ENCODE measurements at places on chromosomes 3 and 15.

DNA sequence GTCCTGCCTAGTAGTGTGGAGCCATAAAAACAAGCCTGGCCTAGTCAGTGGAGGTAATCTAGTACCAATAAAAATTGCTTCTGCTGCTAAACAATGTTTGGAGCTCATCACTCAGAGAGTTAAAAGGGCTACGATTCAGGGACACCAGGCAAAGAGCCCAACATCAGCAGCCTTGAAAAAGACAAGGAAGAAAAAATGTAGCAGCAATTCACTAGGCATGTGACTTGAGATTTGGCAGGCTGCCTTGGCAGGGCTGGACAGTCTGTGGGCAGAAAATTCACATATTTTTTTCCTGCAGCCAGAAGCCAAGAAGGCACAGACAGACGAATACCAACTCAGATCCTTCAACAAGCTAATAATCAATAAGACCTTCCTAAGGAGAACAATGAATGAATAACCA lies 47.2 kb downstream of the IGSF11 start:
- peak; percentile 9 for DNase-seq

DNA sequence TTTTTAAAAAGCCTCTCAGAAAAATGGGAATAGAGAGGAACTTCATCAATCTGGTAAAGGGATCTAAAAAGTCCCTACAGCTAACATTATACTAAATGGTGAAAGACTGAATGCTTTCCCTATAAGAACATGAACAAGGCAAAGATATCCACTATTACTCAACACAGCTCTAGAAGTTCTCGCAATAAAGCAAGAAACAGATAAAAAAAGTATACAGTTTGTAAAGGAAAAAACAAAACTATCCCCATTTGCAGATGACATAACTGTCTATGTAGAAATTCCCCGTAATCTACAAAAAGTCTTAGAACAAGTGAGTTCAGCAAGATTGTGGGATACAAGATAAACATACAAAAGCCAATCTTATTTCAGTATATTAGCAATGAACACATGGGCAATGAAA lies 15.4 kb downstream of the EDC3 start:
- DNase-seq, result no peak

DNA sequence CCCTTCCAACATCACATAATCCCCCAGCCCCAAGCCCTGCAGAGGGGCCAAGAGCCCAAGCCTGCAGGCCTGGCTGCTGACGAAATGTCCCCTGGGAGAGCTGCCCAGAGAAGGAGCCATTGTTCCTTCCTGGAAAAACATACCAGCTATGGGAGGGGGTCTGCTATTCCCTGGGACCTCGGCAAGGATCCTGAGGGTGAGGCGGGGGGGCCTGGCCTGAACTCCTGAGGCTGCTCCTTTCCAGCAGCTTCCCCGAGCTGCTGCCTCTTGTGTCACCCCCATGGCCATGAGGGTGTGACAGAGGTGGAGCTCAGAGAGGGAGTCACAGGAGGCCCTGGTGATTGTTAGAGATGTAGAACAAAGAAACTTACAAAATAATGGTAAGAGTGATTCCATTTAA lies 12.9 kb downstream of the LOXL1 start:
- DNase-seq, result no peak

- no peak for DNase-seq
These were observed 13.0 kb downstream of the NIPA2 start for GRCh38 chr15:22851513-22851912.

GRCh38 chr3:4271834-4272233 lies 31.3 kb upstream of the SETMAR start:
- no peak for DNase-seq

DNA sequence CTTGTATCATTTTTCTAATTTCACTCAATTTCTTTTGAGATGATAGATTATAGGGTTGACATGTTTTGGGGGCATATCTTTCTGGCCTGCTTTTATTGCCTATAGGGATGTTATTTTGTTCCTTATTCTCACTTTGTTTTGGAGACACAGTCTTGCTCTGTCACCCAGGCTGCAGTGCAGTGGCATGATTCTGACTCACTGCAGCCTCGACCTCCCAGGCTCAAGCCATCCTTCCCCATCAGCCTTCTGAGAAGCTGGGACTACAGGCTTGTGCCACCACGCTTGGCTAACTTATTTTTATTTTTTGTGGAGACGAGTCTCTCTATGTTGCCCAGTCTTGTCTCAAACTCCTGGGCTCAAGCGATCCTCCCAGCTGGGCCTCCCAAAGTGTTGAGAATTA lies 72.8 kb upstream of the FAN1 start:
- no peak for DNase-seq

DNA sequence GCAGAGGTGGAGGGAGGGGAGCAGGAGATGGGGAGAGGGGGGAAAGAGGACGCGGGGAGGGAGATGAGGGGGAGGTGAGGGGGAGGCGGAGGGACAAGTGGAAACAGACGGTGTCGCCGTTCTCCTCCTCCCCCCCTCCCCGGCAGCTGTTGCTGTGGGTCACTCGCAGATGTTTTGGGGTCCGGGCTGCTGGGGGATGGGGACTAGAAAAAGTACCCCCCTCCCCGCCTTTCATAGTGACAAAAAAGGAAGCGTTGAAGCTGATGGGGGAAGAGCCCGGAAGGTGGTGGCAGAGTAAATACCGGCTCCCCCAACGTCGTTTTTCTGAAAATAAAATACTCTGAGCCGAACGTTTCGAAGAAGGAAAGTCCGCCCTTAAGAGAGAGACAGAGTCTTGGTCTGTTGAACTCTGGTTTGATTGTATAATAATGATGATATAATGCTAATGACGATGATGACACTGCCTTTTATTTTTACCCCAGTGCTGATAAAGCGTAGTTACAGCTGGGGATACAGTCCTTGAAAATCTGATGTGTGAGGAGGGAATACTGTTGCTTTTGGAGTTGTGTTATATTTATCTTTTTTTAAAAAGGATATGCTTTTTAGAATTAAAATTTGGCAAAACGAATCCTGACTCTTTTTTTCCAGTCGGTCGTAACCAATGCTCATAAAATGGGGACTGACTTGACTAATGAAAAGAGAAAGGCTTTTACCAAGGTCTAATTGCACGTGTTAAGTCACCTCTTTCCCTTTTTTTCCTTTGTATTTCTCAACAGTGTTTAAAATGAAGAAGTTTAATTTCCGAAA lies 993 bp downstream of the STXBP5L start:
- no peak for DNase-seq

GRCh38 chr3:53823956-53824657 lies 22.1 kb downstream of the CHDH start:
- no peak for DNase-seq

DNA sequence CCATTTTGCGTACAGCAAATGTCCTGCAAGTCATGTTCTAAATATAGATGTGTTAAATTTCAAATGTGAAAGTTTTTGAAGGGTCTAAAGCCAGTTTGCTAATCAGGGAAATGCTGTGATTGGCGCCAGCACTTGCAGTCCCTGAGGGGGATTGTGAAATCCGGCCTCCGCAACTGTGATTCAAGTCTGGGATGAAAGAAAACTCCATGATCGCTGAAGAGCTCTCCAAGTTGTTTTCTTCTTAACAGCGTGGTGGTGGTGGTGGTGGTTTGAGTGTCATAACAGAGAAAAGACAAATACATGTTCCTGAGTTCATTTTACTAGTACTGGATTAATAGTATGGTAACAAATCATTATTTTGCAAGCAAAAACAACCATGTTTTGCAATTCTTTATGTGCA lies 51.8 kb downstream of the MITF start:
- no peak for DNase-seq

- no peak for DNase-seq
These were observed 95.0 kb upstream of the ICE2 start for GRCh38 chr15:60573936-60574335.

GRCh38 chr15:58575045-58575786 lies 143.4 kb downstream of the LIPC start:
- DNase-seq, result no peak

GRCh38 chr3:138625707-138626365 lies 17.3 kb downstream of the FAIM start:
- no peak for DNase-seq

DNA sequence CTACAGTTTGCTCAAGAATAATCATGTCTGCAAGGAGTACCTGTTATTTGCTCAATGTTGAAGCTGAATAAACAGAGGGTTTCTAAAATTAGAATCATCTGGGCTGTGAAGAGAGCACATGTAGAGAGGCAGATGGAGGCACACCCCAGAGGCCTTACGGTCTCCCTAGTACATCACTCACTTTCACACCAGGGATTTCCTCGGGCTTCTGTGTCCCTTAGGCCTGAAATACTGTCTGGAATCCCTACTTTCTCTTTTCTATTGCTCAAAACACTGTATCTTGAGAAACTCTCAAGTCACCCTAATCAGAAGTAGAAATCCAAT lies 473.7 kb upstream of the ROBO2 start:
- DNase-seq, result no peak

- DNase-seq, result no peak
These were observed 5.9 kb upstream of the TRA2B start for GRCh38 chr3:185943760-185944106.

DNA sequence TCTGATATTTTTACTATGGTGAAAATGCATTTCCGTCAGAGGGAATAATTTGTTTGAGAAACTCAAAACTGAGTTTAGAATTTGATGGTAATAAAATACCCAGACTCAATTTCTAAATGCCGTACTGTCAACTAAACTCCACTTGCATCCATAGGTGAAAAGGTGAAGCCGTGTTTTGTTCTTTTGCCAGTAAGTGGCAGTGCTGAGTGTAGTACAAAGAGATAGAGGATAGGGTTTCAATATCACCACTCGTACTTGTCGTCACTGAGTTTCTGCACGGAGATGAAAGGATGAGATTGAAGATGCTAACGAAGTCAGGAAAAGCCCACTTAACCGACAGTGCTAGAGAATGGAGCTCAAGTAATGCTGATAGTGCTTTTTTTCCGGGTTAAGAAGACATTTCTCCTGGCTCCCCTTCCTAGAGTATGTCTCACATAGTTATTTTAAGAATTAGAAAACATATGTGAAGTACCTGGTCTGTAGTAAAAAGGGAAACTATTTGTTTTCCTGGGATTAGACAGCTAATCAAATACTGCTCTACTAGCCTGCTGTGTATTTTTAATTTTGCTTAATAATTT lies 345.1 kb downstream of the IL5RA start:
- DNase-seq, result no peak

GRCh38 chr3:172646439-172647015 lies 64.3 kb downstream of the NCEH1 start:
- DNase-seq, result no peak

DNA sequence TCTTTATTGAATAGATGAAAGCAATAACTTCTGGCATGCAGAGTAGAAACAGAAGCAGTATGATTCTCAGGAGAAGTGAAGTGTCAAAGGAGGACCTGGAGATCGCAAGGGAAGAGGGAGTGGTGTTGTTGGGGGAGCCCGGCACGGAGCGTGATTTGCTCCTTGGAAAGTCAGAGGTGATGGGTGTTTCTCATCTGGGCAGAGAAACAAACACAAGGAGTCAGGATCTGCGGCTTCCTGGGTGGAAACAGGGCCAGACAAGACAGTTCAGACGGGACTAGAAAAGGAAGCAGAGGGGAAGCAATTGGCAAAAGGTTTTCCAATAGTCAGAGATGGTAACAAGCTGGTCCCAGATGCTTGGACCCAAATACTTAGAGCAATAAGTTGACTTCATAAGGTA lies 34.4 kb upstream of the CCDC80 start:
- no peak for DNase-seq

DNA sequence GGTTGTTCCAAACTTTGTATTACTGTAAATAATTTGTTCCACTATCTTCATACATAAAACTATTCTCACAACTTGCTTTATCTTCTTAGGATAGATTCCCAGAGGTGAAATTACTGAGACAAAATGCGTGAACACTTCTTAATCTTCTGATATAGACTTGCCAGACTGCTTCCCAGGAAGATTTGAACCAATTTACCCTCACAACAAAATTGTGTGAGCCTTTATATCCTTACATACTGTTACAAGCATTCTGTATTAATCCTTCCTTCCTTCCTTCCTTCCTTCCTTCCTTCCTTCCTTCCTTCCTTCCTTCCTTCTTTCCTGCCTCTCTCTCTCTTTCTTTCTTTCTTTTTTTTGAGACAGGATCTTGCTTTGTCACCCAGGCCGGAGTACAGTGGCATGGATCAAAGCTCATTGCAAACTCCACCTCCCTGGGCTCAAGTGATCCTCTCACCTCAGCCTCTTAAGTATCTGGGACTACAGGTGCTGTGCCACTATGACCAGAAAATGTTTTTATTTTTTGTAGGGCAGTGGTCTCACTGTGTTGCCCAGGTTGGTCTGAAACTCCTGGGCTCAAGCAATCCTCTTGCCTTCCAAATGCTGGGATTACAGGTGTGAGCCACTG lies 57.1 kb upstream of the SSR3 start:
- DNase-seq, result no peak

GRCh38 chr3:184737063-184737462 lies 25.2 kb upstream of the MAGEF1 start:
- no peak for DNase-seq

DNA sequence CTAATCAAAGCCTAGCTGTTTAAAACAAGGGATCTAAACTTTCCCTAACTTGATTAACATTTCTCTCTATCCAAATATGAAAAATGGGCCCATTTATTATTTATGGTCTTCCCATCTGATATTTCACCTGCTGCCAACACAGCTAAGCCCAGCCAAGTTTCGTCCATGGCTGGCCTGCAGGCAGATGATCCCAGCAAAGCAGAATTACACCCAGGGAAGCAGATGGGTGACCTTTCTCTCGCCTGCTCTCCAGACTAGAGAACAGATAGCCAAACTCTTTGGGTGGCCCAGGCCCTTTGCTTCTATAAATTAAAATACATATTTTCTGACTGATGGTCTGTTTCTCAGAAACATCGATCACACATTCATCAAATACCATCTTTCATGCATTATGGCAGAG lies 1038.8 kb downstream of the AGBL1 start:
- DNase-seq, result no peak

All from AG04449 (cell line).